ENCODE measurements at places on chromosomes 13 and 19.

DNA sequence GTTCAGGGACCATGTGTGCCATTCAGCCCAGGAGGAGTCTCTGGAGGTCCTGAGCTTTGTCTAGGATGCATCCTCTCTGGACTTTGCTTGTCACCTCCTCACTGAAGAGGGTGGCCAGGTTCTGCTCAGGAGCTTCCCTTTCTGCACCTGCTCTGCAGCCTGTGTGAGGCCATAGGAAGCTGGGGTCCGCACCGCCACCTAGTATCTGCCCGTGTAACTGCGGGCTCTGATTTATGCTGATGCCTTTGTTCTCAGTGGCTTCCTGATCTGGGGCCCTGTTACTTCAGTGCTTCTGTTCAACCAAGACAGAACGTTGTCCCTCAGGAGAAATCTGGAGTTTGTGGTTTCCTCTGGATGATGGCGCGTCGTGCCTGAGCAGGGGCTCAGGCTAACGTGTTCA, 15.5 kb downstream of the ZNF610 start:
- no peak for DNase-seq

DNA sequence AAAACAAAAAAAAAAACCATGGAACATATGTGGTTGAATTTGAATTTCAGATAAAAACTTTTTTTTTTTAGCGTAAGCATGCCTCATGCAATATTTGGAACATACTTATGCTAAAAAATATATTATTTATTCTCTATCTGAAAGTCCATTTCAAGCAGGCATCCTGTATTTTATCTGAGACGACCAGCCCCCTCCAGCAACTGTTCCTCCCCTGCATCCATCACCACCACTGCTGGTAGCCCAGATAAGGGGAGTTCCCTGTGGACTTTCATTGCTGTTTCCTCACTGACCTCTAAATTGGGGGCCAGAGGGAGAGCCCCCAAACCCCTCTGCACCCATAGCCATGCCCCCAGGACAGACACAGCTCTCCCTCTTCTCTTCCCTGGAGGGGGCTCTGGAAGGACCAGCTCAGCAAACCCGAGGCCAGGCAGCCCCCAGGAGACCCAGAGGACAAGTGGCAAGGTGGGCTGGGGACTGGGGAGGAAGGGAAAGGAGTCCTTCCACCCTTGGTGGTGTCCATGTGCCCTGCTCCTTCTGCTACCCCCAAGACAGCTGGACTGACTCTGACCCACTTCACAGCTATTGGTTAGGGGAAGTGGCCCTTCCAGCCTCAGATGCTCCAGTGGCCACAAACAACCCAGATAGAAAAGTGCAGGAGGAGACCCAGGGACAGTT, 6.6 kb upstream of the SIGLEC12 start:
- no peak for DNase-seq

- DNase-seq, result no peak
Measured at GRCh38 chr13:28822151-28822550, 2.0 kb downstream of the MTUS2 start.

GRCh38 chr13:102136735-102137296, 265.0 kb downstream of the FGF14 start:
- no peak for DNase-seq

DNA sequence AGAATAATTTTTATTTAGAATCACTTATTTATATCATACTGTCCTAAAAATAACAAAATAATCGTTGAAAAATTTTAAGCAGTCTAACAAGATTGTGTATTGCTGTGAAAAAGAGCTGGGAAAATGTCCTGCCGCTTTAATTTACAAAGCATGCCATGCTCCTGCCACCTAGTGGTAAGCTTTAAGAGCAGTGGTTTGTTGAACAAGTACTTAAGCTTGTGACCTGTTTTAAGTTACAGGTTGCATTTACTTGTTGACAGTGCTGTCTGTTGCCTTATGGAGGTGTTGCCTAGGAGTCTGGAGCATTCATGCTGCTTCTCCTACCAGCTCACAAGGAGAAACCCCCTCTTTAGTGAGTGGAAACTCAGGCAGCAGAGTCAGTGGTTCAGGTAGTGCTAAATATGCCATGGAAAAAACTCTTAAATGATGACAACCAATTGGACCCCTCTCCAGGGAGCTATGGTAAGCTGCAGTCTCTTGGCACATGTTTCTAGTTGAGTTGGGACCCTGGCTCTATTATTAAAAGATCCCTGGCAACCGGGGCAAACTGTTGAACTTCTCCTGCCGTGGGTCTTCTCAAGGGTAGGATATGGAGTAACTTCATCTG, 68.4 kb downstream of the SPATA13 start:
- DNase-seq, result peak; percentile 44

DNA sequence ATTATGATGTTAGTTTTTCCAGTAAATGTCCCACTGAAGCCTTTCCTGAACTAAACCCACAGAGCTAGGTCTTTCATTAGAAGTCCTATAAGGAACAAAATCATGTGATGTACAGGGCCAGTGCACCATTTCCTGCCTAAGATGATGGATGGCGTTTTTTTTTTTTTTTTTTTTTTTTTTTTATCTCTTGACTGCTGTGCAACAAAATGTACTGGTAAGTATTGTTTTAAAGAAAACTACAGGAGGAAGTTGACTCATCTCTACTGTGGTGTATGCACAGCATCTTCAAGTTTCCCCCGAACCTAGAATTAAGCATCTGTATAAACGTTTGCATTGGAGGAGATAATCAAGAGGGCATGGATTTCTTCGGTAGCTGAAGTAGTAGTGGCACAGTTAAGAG, 197.5 kb downstream of the NBEA start:
- DNase-seq, result no peak

GRCh38 chr13:23673867-23674605, 103.8 kb downstream of the TNFRSF19 start:
- no peak for DNase-seq

DNA sequence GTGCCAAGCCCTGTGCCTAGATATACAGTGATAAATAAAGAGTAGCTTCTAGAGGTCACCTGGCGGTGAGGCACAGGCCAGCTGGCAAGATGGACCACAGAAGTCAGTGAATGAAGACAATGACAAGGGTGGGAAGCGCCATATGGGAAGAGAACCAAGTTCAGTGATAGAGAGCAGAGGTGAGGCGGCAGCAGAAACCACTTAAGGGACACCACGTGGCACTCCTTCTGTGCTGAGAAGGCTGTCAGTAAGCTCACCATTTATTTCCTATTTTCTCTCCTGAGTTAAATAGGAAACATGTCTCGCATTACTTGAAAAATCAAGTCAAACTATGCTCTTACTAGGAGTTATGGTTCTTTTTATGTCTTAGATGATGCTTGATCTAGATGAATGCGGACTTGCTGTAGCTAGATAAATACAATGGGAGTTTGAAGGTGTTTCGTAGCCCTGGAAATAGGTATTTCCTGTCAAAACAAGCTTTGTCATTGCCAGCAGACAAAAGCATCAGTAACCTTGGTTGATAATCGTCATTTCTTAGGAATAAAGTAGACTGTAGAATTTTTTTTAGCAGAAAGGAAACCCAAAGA, 17.8 kb downstream of the ALOX5AP start:
- DNase-seq, result no peak

GRCh38 chr19:57587529-57587928, 3.6 kb downstream of the ZIK1 start:
- peak; percentile 80 for DNase-seq

- peak; percentile 23 for DNase-seq
Measured at GRCh38 chr19:44278181-44278690, 18.6 kb downstream of the ZNF233 start.

GRCh38 chr19:35717665-35718344, at the start of gene KMT2B:
Gene KMT2B, plus strand, starts transcription at chr19:35718003. Its CDS starts 16 bp downstream, at chr19:35718019.
- DNase-seq, result peak; percentile 71

- DNase-seq, result no peak
Measured at GRCh38 chr13:114024603-114025404, 50.9 kb upstream of the C13orf46 start.

GRCh38 chr13:27367570-27367969, 56.8 kb upstream of the GTF3A start:
- no peak for DNase-seq

GRCh38 chr13:74301258-74301935, 167.2 kb upstream of the KLF12 start:
- no peak for DNase-seq

DNA sequence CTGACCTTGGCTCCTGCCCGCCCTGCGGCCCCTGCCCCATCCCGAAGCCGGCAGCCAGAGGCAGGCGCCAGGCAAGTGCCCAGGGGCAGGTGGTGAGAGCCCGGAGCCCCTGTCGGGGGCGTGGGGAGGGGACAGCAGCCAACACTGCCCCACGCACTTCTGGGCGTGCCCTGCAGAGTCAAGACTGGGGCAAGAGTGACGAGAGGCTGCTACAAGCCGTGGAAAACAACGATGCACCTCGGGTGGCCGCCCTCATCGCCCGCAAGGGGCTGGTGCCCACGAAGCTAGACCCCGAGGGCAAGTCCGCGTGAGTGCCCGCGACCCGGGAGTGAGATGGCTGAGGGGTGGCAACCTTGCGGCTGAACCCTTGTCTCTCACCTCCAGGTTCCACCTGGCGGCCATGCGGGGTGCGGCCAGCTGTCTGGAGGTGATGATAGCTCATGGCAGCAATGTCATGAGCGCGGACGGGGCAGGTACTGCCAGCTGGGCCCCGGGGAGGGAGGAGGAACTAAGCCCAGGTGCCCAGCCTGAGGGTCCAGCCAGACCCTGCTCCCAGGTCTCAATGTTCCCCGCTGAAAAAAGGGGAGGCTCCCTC, 17.3 kb downstream of the ANKRD24 start:
- DNase-seq, result no peak

DNA sequence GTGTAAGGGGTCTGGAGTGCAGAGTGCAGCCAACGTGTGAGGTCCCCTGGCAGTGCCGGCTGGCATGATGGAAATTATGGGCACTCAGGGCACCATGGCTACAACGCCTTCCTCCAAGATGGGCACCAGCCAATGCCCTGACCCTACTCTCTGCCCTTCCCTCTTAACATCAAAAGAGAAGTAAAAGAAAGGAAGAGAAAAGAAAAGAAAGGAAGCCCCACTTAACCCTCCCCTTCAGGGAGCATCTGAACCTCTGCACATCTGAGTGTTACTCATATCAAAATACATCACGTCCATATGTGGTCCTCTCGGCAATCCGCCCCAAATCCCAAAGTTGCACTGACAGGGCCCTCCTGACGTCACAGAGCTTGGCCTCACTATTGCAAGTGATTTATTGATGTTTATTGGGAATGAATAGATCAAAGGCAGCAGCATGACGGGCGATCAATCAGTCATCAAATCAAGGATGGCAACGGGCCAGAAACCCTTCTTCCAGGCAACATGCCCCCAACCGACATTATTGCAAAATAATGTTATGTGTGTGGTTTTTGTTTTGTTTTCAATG, 1.3 kb downstream of the TSHZ3 start:
- DNase-seq, result no peak

GRCh38 chr13:99577934-99578917, 77.0 kb downstream of the TM9SF2 start:
- no peak for DNase-seq

GRCh38 chr13:59537500-59537899, 626.2 kb downstream of the DIAPH3 start:
- DNase-seq, result no peak

- no peak for DNase-seq
Measured at GRCh38 chr19:3024870-3025548, 4.1 kb downstream of the TLE2 start.

DNA sequence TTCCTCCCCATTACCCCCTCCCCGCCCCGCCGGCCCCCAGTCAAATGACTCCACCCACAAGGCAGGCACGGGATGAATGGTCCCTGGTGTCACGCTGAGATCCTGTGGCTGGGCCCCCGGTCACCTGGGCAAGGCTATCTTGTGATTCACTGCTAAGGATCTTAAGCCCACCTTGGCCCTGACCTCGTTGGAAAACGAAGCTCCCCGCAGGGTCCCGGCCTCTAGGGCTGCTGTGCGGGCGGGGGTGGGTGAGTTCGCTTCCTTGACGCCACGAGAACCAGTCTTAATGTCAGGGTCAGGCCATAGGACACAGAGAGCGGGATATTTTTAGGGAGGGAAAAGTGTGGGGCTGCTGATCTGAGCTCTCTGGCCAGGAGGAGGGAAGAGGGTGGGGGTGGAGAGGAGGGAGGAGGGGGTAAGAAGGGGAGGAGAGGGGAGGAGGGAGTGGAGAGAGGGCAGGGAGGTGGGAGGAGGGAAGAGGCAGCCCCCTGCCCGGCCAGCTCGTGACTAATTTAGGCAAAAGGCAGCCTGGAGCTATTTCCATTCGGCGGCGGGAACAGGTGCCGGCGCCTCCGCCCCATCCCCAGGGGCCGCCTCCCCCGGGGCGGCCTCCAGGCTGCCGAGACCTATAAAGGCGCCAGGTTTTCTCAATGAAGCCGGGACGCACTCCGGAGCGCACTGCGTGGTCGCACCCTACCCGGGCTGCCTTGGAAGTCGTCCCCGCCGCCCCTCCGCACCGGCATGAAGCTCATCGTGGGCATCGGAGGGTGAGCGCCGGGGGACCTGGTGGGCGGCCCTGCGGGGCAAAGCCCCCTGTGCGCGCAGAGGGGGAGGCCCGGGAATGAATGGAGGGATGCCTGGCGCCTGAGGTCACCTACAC, at the start of gene NMRK2:
Gene NMRK2 (plus strand): TSS at position 139 of the 880 bp plus-strand sequence. CDS start 603 bp downstream, at position 742.
- no peak for DNase-seq

DNA sequence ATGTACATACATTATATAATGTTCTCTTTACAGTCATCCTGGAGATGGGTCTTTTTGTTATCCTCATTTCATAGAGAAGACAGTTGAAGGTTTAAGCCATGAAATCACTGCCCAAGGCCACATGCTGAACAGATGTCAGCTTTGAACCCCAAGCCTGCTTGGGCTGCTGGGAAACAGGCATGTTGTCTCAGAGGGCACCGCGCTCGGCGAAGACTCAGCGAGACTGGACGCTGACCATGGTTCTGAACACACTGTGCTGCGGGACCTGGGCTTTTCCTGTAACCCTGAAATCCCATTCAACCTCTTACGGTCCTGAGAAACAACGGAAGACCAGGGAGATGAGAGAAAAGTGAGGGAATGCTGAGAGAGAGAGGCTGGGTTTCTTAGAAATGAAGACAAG, 27.3 kb downstream of the LRFN3 start:
- DNase-seq, result no peak

DNA sequence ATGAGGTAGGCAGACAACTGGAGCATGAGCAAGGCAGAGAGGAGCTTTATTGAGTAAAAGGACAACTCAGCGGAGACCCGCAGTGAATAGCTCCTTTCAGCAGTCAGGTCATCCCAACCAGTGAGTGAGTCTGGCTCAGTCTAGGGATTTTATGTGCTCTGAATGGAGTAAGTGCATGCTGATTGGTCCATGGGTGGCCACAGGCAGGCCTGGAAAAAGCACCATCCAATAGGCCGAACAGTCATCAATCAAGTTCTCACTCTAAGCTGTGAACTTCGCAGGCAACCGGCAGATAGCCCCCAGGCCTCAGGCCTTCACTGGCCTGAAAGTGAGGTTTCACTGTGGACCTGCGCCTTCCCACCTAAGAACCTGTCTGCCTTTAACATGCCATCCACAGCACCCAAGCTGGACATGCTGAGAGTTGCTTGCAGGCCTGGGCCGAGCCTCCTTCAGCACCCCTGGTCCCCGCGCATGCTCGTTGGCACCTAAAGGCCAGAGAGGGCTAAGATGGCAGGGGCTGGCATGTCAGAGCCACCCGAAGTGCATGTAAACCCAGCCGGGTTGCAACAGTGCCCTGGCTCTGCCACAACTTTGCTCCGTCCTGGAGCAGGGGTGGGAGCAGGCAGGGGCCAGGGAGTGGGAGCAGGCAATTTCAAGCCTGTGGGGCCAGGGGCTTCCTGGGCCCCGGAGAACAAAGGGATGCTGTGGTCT, 698.7 kb downstream of the SLITRK1 start:
- DNase-seq, result no peak

- no peak for DNase-seq
Measured at GRCh38 chr19:18611327-18612050, 1.2 kb upstream of the TMEM59L start.

Data from AG09309 (cell line).